Mesothelial cell of epicardium (in vitro differentiated cells): ENCODE measurements at places on chromosomes 11 and 22. TPM values are rescaled to one million over a fixed set of nuclear protein-coding genes. Genes with fewer than 3 reads are reported as not detected.

Gene CTSD
- total RNA-seq = 139 to 142 TPM (median 140 TPM) in 3 replicates

Gene OR52I2
- not detected in 3 replicates for total RNA-seq

DNA sequence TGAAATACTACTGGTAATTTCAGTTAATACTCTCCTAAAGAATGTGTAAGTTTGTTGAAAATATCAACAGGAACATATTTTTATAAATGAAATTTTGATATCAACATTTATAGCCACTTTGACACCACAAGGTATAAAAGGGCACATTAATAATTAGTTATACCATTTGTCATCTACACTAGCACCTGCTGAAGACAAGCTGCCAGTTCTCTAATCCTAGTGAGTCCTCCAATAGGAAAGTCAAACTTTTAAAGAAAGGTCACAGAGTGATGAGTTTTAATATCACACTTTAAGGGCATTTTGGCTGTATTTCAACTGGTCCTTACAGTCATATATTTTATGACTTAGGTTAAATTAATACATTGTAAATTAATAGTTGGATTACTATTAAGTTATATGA is 52.3 kb downstream of the APOL5 start:
- H3K4me1 ChIP-seq = peaks cover 7% of the 10 kb centered on the region
- no peak for DNase-seq
- no peak overlapping the region for H3K4me3 ChIP-seq
- peaks cover 1% of the 10 kb centered on the region for H3K36me3 ChIP-seq
- H3K27ac ChIP-seq = no peak overlapping the region

- no peaks in the 10 kb centered on the region for H3K36me3 ChIP-seq
- H3K4me3 ChIP-seq = no peak overlapping the region
- no peak for DNase-seq
- no peaks in the 10 kb centered on the region for H3K4me1 ChIP-seq
- H3K27ac ChIP-seq = no peak overlapping the region
Measured at GRCh38 chr11:134466610-134467567, 54.8 kb upstream of the B3GAT1 start.

GRCh38 chr11:43217849-43218248 is 93.9 kb upstream of the API5 start:
- no peaks in the 10 kb centered on the region for H3K4me1 ChIP-seq
- no peaks in the 10 kb centered on the region for H3K36me3 ChIP-seq
- H3K27me3 ChIP-seq = no peaks in the 10 kb centered on the region
- no peak for DNase-seq

DNA sequence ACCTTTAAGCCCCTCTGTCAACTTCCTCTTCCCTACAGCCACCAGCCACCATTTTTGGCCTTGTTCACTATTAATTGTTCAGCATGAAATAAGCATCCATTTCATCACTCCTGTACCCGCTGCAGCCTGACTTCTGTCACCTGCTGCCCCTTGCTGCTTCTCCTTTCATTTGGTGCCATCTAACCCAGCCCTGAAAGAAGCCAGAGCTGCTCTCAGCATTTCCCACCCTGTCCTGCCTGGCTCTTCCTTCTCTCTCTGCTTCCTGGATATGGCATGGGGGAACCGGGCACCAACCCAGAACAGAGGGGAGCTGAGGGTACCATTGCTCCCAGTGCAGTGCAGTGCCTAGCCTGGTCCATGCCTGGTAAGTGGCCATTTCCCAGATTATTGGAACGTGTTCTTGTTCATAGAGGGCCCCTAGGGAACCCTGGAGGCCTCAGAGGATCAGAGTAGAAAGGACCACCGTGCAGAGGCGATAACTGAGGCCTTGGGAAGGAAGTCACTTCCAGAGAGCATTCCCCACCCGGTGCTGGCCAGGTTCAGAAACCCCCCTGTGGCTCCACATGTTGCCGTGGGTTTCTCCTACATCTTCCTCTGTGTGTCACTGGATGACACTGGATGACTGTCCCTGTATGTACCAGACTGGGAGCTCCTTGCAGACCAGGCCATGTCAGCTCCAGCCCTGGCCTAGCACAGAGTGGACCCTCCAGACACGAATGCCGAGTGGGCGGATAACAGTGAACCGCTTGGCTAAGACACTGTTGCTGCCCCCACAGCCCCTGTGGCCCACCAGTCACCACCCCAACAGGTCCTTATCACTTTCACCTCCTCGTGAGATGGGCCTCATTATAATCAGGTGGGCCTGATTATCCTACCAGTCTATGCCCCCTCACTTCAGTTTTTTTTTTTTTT is 4.7 kb downstream of the YDJC start:
- peaks cover 7% of the 10 kb centered on the region for H3K36me3 ChIP-seq
- H3K27me3 ChIP-seq = no peaks in the 10 kb centered on the region
- H3K4me1 ChIP-seq = peaks cover 9% of the 10 kb centered on the region
- no peak for DNase-seq
- H3K27ac ChIP-seq = peak overlapping the region; percentile 58

- H3K27me3 ChIP-seq = peaks cover 95% of the 10 kb centered on the region
- H3K36me3 ChIP-seq = no peaks in the 10 kb centered on the region
- peaks cover 15% of the 10 kb centered on the region for H3K4me1 ChIP-seq
- peak overlapping the region; percentile 80 for H3K4me3 ChIP-seq
- no peak for DNase-seq
Measured at GRCh38 chr11:124747406-124748099, 4.5 kb downstream of the VSIG2 start.

Gene NXPE4
- total RNA-seq = not detected in 3 replicates

- peak; percentile 80 for DNase-seq
- H3K27me3 ChIP-seq = peaks cover 38% of the 10 kb centered on the region
- no peaks in the 10 kb centered on the region for H3K36me3 ChIP-seq
- no peak overlapping the region for H3K4me3 ChIP-seq
- H3K4me1 ChIP-seq = peaks cover 3% of the 10 kb centered on the region
- H3K27ac ChIP-seq = no peak overlapping the region
Measured at GRCh38 chr22:33049119-33049729, 9.0 kb downstream of the SYN3 start.

- no peak for DNase-seq
- peaks cover under 1% of the 10 kb centered on the region for H3K36me3 ChIP-seq
- H3K4me1 ChIP-seq = peaks cover 8% of the 10 kb centered on the region
- H3K27ac ChIP-seq = no peak overlapping the region
Measured at GRCh38 chr11:67632175-67632981, 2.6 kb upstream of the NUDT8 start.

DNA sequence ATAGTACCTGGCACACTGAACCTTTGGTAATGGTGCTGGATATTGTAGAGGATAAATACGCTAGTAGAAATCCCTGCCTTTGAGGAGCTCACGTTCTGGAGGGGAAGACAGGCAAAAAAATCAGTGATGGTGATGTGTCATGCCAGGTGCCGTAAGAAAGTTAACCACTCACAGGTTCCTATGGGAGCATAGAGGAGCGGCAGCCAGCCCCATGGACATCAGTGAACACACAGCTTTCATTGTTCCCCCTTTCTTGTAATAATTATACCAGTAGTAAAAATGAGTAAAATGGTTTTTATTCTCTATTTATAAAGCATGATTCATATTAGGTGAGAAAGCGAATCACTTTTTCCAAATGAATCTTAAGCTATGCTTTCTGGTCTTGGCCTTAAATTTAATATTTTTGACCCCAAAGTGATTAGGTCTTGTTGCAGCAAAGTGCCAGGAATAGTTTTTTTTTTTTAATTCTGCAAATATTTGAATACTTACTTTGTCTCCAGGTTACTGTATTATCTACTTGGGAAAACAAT is 57.9 kb downstream of the UVRAG start:
- peaks cover 3% of the 10 kb centered on the region for H3K36me3 ChIP-seq
- peaks cover 34% of the 10 kb centered on the region for H3K4me1 ChIP-seq
- H3K4me3 ChIP-seq = no peak overlapping the region
- no peak overlapping the region for H3K27ac ChIP-seq
- no peak for DNase-seq
- H3K27me3 ChIP-seq = no peaks in the 10 kb centered on the region

DNA sequence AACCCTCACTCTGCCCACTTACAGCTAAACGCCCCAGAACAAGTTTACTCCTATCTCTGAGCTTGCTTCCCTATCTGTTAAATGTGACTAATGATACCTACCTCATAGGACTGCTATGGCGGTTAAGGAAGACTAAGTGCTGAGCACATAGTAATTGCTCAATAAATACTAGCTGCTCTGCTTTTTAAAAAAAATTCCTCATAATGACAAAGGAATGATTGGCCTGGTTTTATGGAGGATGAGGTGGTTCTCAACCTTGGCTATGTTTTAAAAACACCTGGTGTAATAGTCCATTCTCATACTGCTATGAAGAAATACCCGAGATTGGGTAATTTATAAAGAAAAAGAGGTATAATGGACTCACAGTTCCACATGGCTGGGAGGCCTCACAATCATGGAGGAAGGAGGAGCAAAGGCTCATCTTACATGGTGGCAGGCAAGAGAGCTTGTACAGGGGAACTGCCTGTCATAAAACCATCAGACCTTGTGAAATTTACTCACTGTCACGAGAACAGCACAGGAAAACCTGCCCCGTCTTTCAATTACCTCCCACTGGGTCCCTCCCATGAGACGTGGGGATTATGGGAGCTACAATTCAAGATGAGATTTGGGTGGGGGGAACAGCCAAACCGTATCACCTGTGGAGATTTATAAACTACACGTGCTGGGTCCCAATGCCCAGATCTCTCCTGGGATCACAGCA is 127.2 kb upstream of the SYT13 start:
- H3K27me3 ChIP-seq = peaks cover 11% of the 10 kb centered on the region
- H3K27ac ChIP-seq = no peak overlapping the region
- H3K4me3 ChIP-seq = no peak overlapping the region
- H3K4me1 ChIP-seq = peaks cover 28% of the 10 kb centered on the region
- no peak for DNase-seq
- H3K36me3 ChIP-seq = no peaks in the 10 kb centered on the region

- peaks cover 23% of the 10 kb centered on the region for H3K27me3 ChIP-seq
- no peaks in the 10 kb centered on the region for H3K4me1 ChIP-seq
- no peak overlapping the region for H3K4me3 ChIP-seq
- DNase-seq = no peak
Measured at GRCh38 chr11:13090228-13090708, 81.2 kb downstream of the RASSF10 start.

Gene PRDM10
- total RNA-seq = 17.3 to 17.9 TPM (median 17.8 TPM) in 3 replicates

GRCh38 chr22:49548356-49549202 is 279.1 kb downstream of the BRD1 start:
- no peaks in the 10 kb centered on the region for H3K36me3 ChIP-seq
- peak overlapping the region; percentile 81 for H3K27ac ChIP-seq
- peak overlapping the region; percentile 15 for H3K4me3 ChIP-seq
- H3K4me1 ChIP-seq = peaks cover 32% of the 10 kb centered on the region
- H3K27me3 ChIP-seq = peaks cover 46% of the 10 kb centered on the region

DNA sequence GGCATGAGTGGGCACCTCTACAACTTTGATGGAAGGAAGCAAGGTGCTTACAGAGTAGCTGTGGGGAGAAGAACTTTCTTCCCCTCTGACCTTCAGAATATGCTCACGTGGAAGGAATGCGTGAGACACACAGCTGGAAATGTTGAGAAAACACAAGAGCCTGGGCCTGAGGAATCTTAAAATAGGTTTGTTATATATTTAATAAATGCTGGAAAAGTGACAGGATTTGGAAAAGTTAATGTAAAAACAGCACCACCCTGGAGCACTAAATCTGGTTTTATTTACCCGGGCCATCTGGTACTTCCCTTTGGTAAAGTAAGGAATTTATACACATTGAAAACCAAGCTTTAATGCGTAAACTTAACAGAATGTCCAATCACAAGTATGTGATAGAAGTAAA is 14.0 kb upstream of the AMPD3 start:
- no peak overlapping the region for H3K4me3 ChIP-seq
- no peaks in the 10 kb centered on the region for H3K36me3 ChIP-seq
- no peaks in the 10 kb centered on the region for H3K27me3 ChIP-seq
- DNase-seq = no peak
- no peak overlapping the region for H3K27ac ChIP-seq

DNA sequence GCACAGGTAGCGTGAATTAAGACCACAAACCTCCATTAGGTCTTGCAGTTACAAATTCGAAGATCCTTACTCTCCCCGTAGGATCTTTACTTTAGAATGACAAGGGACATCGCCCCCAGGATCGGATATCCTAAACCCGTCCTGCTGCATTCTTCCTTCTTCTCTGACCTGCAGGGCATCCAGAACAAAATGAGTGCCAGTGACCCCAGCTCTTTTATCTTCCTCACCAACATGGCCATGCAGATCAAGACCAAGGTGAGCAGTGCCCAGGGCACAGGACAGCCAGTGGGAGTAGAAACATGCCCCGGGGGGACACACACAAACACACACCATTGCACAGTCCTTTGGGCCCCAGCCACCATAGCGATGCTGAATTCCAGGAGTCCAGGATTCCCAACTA is 42.6 kb upstream of the MPEG1 start:
- H3K27me3 ChIP-seq = no peaks in the 10 kb centered on the region
- H3K36me3 ChIP-seq = no peaks in the 10 kb centered on the region
- peaks cover 6% of the 10 kb centered on the region for H3K4me1 ChIP-seq

DNA sequence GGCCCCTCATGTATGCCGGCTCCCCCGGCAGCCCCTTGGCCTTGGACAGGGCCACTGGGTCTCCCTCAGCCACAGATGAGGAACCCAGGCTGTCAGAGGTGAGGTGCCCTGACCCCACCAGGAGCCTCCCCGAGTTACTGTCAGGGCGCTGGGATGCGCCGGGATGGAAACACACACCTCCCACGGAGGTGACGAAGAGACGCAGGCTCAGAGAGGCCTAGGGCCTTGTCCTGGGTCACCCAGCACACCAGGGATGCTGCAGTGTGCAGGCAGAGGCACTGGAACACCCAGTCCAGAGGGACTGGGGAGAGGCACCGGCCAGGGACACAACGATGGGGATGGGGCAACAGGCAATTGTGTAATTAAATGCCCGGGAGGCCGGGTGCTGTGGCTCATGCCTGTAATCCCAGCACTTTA is 81.2 kb upstream of the PRR5 start:
- no peaks in the 10 kb centered on the region for H3K36me3 ChIP-seq
- no peak for DNase-seq
- peaks cover 2% of the 10 kb centered on the region for H3K4me1 ChIP-seq
- H3K27ac ChIP-seq = no peak overlapping the region
- no peak overlapping the region for H3K4me3 ChIP-seq
- H3K27me3 ChIP-seq = peaks cover 29% of the 10 kb centered on the region

GRCh38 chr11:61873588-61874376 is 17.6 kb downstream of the FADS3 start:
- no peak overlapping the region for H3K4me3 ChIP-seq
- peaks cover 8% of the 10 kb centered on the region for H3K27me3 ChIP-seq
- no peak overlapping the region for H3K27ac ChIP-seq
- H3K36me3 ChIP-seq = no peaks in the 10 kb centered on the region

DNA sequence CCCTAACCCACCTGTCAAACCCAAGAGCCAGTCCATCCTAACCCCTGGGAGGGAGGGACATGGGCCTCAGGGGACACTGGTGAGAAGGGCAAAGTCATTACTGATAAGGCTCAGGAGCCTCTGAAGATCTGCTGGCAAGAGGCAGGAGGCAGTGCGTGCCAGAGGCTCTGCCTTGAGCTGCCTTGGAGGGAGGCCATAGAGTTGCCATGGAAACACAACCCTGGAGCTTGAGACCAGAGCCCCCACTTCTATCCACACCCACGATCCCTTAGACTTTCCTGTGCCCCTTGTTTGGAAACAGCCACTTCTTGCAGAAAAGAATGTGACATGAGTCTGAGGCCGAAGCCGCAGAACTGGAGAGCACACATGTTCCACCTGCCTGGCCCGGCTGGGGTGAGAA is 89.7 kb upstream of the CSNK2A3 start:
- no peak for DNase-seq
- H3K4me3 ChIP-seq = no peak overlapping the region
- H3K4me1 ChIP-seq = peaks cover 41% of the 10 kb centered on the region
- peaks cover 17% of the 10 kb centered on the region for H3K27me3 ChIP-seq
- no peaks in the 10 kb centered on the region for H3K36me3 ChIP-seq
- H3K27ac ChIP-seq = no peak overlapping the region

Gene KLHDC7B
- 0.07 to 0.11 TPM (median 0.09 TPM) in 3 replicates for total RNA-seq
